Progenitor cell of endocrine pancreas (in vitro differentiated cells): ENCODE measurements at places on chromosomes 3 and 15. TPM values are rescaled to one million over a fixed set of nuclear protein-coding genes. Genes with fewer than 3 reads are reported as not detected.

DNA sequence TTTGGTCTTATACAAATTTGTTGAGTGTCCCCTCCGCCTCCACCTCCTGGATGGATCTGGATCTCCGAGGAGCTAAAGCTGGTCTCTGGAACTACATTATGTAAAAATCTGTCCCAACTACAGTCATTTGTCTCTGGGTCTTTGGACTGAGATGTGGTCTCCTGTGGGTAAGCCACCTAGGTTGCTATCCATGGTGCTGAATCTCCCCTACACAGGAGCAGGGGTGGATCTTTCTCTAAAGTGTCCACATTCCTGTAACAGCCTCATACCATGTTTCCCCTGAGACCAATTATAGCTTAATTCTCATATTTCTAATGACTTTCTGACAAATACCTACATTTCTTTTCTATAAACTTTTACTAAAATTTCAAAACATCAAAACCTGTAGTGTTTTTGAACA, 625.8 kb downstream of the TAFA4 start:
- DNase-seq = peak; percentile 56

GRCh38 chr3:12040902-12041301, 36.7 kb downstream of the SYN2 start:
- no peak for DNase-seq

The CD96 gene
- total RNA-seq = not detected in 2 replicates

DNA sequence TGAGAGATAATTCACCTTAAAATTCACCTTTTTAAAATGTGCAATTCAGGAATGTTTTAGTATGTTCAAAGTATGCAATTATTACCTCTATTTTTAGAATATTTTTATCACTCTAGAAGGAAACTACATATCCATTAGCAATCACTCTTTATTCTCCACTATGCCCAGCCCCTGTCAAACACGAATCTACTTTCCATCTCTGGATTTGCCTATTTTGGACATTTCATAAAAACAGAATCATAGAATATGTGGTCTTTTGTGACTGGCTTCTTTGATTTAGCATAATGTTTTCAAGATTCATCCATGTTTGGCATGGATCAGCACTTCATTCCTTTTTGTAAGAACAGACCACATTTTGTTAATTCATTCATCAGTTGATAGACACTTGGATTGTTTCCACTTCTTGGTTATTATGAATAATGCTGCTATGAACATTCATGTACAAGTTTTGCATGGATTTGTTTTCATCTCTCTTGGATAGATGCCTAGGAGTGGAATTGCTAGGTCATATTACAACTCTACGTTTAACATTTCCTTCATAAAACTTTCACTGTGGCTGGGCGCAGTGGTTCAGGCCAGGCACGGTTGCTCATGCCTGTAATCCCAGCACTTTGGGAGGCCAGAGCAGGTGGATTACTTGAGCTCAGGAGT, 12.7 kb downstream of the HMCES start:
- no peak for DNase-seq

The HYAL1 gene
- total RNA-seq = 3.1 and 4.1 TPM in 2 replicates

The GOLGA8G gene
- not detected in 2 replicates for total RNA-seq

The GAP43 gene
- 9.6 and 11.7 TPM in 2 replicates for total RNA-seq

The SAMD7 gene
- total RNA-seq = not detected in 2 replicates

The OCA2 gene
- 0.78 and 0.79 TPM in 2 replicates for total RNA-seq

DNA sequence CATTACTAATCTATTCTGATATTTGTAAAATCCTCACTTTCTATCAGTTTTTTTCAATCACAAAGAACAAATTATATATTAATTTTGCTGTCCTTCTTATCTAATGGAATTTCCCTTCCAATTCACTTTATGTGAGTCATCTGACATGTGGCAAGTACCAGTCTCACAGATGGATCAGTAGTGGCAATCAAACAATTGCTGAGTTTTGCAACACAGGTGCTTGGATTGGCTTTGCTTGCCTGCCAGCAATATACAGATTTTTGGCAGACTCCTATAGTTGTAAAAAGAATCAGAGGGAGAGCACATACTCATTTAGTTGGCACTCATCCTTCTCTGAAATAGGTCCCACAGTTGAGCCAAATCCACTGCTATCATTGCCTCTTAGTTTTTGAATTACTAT, 83.7 kb downstream of the BCHE start:
- no peak for DNase-seq

DNA sequence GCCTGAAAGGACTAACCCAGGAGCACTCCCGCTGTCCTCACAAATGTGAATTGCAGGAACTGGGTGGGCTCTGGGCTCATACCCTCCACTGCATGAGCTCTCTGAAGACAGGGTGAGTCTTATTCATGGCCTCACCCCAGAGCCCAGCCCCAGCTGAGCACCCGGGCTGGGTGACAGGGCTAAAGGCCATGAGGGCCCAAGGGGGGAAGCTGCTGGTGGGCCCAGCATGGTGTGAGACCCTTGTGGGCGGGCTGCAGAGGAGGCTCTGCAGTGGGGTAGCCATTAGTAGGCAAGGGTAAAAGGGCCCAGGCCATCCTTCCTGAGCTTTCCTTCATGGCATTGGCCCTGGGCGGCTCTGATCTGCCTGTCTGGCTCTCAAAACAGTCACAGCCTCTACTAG, 30.3 kb downstream of the SRPRB start:
- DNase-seq = no peak

The LDHAL6B gene
- total RNA-seq = not detected in 2 replicates

DNA sequence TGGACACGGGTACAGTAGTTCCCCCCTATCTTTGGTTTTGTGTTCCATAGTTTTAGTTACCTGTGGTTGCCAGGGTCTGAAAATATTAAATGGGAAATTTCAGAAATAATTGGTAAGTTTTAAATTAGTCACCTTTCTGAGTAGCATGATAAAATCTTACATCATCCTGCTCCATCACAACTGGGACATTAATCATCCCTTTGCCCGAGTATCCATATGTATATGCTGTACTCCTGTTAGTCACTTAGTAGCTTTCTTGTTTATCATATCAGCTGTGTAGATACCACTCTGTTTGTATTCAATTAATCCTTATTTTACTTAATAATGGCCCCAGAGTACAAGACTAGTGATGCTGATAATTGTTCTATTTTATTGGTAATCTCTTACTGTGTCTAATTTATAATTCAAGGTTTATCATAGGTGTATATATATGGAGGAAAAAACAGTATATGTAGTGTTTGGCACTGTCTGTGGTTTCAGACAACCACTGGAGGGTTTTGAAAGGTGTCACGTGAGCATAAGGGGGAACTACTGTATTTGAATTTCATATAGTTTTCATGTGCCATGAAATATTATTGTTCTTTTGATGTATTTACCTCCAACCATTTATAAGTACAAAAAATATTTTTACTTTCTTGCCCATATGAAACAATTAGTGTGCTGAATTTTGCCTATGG, 41.4 kb downstream of the CTDSPL2 start:
- DNase-seq = no peak

GRCh38 chr15:77804210-77804609, 171.5 kb upstream of the LINGO1 start:
- no peak for DNase-seq

DNA sequence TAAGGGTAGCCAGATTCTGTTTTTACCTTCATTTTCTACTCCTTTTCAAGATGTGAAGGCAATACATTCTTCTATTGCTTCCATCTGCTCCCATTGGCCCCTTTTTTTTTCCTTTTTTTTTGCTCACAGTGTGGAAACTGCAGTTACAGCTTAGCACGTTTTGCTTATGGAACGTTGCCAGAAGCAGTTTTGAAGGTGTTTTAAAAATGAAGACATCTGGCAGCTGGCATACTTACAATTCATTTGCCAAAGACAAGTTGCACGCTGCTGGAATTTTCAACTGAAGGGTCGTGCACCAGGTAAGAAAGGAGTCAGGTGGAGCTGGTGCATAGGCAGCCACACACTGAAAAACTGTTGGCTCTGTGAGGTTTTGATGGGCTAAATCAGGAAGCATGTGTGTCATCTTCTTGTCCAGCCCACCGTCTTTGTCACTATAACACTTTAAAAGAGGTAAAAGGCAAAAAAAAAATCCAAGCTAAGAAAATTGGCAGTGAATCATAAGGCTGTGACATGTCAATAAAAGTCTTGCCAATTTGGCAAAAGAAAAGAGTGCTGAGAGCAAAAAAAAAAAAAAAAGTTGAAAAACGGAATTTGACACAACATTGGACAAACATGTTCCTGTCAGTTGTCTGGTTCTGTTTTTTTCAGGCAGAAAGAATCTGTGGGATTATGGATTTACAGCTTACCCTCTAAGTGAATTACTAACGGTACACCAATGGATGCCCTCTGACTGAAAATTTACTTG, 225.4 kb upstream of the SOX2 start:
- no peak for DNase-seq

DNA sequence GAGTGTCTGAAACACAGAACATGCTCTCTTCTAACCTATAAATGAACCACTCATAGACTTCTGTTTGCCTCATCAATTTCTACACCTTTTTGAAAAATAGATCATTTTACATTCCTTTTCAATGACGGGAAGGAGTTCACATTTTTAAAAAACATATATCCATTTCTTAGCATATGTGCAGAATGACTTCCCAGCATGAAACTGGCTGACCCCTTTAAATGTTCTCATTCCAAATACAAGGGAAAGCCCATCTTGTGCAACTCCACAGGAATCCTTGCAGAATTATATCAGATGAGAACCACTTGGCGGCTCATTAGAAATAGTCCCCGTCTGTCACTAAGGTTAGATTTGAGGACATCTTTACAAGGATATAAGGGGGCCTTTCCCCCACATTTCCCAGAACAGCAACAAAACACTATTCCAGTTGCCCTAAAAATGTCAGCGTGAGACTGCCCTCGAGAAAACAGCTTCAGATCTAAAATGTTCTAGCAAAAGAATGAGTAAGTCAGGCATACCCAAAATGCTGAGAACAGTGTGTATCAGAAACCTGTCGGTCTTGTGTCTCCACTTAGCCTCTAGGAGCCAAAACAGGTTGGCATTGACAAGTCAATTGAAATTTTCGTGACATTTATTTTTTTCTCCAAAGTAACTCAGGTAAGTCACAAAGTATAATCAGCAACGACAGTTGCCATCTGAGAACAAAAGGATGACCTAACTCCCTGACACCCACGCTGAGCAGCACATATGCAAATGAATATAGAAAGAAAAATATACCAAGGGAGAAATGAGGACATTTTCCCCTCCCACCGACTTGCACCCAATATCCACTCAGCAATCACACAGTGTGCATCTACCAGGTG, 63.1 kb downstream of the FOXP1 start:
- no peak for DNase-seq

The CD276 gene
- total RNA-seq = 198 and 207 TPM in 2 replicates

DNA sequence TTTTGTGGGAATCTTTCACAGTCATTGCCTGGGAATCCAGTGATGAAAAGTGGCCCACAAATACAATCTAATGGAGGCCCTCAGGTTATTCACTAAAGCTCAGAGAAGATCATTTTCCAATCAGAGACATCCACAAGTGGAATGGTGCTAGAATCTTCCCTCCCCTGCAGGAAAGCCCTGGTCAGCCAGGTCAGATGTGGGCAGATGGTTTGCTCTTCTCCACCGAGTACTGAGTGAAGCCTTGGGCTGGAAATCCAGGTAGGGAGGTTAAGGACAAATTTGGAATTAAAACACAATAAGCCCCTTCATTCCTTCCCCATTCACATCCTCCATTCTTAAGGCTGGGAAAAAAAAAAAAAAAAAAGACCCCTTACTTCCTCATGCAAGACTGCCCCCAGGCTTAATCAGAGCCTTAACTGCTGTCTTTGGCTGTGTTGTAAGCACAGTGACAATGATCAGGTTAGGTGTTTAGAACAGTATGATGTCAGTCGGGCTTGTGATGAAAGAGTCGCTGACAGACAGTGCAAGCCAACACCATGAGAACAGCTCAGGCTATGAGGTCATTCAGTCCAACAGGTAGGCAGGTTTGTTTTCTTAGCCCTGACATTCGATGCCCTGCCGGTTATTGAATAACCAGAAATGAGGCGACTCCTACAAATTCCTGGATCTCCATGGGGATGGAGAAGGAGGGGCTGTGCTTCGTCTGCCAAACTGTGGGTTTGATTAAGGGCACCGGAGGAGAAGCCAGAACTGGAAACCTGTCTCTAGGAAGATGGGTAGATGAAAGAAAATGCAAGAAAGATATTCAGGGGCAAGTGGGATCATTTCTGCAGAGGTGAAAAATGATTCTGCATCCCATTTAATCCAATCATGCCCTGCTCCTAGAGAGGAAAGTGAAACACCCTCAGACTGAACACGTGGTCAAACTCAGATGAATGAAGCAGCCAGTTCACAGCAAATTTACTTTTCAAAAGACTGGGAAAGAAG, 23.5 kb upstream of the HES1 start:
- peak; percentile 61 for DNase-seq

DNA sequence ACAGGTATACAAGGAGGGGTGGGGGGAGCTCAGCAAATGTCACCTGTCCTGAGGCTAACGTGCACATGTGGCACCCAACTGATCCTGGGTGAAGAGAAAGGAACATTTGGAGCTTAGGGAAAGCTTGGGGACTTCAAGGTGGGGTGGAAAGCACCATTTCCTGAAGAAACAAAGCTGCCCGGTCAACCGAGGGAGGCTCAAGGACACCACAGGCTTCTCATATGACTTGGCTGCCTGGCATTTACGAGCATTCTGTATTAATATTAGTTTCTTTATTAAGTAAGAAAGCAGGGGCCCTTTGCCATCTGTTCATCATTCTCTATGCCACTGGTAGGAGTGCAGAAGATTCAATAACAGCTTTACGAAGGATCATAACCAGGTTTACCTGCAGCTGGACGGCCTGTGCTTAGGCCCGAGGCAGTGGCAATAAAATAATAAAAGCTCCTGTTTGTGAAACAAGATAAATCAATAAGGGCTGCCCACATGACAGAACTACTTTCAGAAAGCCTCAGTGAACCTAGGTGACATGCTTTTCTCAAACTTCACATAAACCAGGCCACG, 54.0 kb downstream of the ETV5 start:
- no peak for DNase-seq

- DNase-seq = no peak
Measured at GRCh38 chr3:193757457-193757856, 164.4 kb downstream of the OPA1 start.

DNA sequence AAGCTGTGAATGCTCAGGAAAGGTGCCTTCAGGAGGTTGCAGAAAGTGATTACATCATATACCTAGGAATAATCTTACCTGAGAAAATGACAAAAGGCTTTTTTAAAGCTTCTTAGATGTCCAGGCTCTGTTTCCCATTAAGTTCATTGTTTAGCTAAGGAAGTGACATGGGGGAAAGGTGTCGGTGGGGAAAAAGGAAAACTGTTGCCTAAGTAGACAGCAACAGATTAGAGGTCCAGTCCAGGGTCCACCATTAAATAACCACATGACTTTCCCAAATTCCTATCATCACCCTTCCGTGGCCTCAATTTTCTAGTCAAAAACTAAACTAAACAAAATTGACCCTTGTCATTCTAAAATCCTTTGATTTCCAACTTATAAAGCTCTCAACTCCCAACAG, 4.3 kb downstream of the WWTR1 start:
- DNase-seq = no peak

- no peak for DNase-seq
Measured at GRCh38 chr15:101168898-101169494, 82.9 kb downstream of the CHSY1 start.
